ENCODE measurements at places on chromosomes 16 and 17. TPM values are rescaled to one million over a fixed set of nuclear protein-coding genes. Genes with fewer than 3 reads are reported as not detected.

DNA sequence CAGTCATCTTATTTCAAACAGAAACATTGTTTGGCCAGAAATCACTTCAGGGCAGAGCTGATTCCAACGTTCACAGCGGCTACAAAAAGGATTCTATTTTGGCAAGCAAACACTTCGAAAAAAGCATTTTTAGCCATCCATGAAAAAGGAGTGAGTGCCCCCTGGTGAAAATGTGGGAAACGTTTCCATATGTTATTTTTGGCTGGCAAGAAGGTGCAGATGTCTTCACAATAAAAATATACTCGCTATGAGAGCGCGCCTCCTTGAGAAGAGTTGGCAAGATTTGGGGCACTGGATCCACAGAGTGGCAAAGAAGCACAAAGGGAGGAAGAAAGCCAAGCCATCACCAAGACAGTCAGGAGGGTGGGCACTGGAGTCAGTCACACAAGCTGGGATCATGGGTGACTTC, 191.1 kb downstream of the CHD9NB start:
- no peak for DNase-seq

DNA sequence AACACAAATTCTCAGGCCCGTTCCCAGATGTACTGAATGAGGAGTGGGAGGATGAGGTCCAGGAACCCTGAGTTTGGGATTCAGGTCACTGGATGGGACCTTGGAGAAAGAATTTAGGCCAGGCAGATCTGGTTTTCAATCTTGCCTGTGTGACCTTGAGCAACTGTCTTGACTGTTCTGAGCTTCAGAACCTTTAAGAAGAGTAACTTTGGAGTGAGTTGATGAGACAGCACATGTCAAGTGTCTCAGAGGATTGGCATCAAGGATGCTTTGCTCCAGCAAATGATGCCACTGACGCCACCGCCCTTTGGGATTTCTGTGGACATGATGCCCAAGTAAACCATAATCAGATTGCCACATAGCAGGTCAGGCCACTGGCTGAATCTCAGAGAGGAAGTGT, 56.2 kb upstream of the DNAJA2 start:
- no peak for DNase-seq

DNA sequence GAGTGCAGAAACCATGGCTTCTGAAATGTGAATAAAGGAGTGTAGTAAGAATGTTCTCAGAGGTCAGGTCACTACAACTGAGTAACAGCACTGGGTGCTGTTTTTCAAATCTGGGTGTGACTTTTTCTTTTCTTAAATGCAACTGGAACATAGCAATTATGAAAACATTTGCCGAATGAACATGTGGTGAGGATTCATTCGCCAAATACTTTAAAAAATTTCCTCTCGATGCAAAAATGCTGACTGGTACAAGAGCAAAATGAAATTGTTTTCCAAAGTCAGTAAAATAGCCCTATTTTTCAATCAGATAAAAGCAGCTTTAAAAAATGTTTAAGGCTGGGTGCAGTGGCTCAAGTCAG, 18.6 kb downstream of the ZDHHC7 start:
- no peak for DNase-seq

DNA sequence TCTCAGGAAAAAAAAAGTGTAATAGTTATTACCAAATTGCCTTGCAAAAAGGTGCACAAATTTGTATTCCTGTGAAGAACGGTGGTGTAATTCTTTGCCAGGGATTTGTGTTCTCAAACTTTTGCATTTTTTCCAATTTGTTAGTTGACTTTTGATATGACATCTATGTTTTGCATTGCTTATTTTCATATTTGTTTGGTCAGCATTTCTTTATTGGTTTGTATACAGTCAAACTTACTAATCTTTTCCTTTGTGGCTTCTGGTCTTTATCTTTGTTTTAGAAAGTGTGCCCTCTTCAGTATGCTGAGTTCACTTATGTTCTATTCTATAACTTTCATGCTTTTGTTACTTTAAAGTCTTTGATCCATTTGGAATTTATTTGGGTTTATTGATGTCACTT, 226.2 kb upstream of the ZFHX3 start:
- no peak for DNase-seq

DNA sequence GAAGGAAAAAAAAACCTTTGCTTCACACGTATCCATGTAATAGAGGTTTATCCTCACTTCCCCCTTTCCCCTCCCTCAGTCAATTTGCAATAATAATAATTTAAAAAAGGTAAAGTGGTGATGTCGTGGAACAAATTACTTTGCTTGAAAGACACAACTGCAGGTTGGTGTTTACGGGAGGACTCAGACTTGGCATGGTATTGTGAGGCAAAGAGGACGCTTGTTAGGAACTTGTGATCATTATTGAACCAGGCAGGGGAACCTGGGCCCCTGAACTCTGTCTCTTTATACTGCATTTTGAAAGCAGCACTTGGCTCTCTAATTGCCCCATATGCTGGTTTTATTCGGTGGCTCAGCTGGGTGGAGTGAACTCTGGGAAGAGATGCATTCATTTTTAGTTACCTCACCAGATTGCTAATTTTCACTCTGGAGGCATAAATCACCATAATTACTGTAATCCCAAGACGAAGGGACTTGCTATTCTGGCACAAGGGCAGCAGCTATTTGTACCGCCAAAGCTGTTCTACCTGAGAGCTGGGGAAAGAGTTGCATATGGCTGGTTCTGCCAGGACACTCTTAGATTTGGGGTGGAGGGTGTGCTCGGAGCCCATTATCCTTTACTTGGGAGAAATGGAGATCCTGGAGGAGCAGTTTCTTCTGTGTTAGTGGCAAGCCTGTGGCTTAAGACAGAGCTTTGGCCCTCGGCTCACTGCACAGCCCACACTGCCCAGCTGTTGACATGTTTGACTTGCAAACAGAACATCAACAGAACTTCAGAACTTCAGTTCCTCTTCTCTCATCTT, 5.7 kb upstream of the DHX8 start:
- no peak for DNase-seq

DNA sequence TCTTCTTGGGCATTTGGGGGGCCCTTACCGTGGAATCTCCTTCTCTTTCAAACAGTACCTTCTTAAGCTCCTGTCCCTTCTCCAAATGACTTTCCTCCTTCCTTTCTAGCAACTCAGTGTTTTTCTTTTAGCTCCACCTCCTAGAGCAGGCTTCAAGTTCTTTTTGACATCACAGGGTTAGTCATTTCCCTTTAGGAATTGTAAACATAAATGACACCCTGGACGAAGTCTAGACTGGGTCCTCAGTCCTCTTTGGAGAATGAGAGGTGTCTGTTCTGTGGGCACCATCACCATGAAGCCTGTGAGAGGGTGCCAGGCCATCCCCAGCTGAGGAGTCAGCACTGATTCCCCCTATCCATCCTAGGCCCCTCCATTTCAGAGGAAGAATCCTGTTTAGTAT, 94.7 kb downstream of the SALL1 start:
- DNase-seq = no peak

DNA sequence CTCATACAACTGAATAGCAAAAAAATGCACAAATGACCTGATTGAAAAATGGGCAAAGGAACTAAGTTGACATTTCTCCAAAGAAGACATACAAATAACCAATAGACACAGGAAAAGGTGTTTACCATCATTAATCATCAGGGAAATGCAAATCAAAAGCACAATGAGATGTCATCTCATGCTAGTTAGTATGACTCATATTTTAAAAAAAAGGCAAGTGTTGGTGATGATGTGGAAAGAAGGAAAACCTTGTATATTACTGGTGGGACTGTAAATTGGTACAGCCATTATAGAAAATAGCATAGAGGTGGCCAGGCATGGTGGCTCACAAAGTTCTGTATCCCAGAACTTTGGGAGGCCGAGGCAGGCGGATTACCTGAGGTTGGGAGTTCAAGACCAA, 232.5 kb upstream of the ZFHX3 start:
- no peak for DNase-seq

DNA sequence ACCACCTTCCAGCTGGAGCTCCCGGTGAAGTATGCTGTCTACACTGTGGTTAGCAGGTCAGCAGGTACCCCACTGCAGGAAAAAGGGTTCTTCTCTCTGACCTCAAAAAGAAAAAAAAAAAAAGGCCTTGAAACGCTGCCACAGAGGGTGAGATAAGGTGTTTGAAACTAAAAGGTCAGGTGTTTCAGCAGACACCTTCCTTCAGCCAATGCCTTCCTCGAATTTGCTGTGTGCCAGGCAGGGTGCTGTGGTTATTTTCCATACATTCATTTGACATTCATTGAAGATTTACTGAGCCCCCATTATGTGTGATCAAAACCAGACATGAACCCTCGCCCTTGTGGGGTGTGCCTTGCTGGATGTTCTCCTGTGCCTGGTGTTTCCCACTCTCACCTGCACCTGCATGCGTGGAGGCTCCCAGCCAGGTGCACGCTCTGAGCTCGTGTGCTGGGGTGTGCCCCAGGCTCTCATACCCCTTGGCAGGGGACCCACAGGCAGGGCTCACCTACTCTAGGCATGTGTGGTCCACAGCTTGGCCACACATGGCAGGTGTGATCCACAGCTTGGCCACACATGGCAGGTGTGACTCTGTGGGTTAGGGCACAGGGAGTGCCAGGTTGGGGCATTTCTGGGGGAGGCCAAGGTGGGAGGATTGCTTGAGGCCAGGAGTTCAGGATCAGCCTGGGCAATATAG, 15.8 kb upstream of the ITGAD start:
- no peak for DNase-seq

DNA sequence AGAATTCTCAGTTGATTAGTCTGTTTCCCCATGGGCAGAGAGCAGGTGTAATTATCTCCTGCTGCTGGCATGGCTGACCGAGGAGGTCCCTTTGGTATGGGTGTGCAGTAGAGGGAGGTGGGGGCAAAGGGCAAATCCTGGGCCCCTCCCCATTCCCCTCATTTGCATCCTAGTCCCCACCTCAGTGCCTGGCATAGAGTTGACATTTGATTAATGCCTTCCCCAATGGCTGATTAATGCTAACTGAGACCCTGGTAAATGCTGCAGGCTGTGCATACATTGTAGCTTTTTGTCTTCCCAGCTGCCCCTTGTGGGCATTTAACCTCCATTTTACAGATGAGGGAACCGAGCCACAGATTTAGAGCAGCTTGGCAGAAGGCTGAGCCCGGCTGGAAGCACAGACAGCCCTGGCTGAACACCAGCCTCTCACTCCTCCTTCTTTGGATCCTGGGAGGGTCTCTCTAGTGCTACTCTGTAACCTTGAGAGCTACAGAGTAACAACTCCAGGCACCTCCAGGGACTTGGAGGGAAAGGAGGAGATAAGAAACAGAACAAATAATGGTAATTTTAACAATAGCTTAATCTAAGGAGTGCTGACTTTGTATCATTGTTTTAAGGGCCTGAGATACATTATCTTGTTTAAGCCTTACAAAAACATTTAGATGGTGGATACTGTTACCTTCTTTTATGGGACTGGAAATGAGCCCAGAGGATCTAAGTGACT, 5.1 kb downstream of the PLCG2 start:
- no peak for DNase-seq

GRCh38 chr17:8223356-8224126, 13.2 kb upstream of the AURKB start:
- DNase-seq = no peak

DNA sequence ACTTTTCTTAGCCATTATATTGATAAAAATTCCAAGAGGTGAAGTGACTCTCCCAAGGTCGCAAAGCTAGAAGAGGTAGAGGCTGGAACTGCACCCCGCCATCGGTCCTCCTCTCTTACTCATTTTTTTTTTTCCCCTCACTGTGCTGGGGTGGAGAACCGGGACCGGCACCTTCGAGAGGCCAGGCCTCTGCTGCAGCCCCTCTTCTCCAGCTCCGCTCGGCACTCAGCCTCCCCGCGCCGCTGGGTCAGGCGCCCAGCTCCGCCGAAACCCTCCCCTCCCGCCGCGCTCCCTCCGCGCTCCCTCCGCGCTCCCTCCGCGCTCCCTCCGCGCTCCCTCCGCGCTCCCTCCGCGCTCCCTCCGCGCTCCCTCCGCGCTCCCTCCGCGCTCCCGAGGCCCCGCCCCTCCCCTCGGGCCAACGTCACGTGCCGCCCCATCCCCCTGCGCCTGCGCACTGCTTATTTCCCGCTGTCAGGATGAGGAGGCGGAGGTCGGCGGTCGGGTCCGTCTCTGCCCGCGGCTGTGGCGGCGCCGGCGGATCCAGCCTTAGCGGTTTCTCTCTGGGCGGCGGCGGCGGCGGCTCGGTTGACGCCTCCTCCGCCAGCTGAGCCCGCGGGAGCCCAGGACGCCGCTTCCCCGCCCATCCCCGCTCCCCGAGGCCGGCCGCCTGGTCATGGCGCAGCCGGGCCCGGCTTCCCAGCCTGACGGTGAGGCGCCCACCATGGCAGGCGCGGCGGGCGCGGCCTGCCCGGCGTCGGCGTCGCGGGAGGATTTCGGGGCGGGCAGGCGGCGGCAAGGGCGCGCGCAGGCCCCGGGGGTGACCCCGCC, at the start of gene RABEP1:
TSS of gene RABEP1 (plus strand) at position 471 of the 828 bp plus-strand sequence. CDS start at position 674, 203 bp downstream.
- DNase-seq = no peak

DNA sequence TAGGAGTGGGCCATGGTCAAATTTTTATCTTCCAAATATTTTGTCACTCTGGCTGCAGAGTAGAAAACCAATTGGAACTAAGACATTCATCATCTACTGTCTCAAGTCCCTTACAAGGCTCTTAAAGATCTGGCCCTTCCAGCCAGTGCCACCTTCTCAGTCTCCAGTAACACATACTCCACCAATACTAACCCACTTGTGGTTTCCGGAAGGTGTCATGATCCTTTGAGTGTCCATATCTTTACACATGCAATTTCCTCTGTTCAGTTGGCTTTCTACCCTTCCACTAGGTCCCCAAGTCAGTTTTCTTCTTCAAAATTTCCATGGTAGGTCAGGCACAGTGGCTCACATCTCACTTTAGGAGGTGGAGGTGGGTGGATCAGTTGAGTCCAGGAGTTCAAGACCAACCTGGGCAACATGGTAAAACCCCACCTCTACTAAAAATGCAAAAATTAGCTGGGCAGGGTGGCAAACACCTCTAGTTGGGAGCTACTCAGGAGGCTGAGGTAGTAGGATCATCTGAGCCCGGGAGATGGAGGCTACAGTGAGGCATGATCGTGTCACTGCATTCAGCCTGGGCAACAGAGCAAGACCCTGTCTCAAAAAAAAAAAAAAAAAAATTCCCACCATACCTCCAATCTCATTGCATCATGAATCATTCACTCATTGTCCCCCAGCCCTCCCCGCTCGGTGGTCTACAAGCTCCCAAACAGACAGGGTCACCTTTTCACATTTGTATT, 6.0 kb upstream of the GRB2 start:
- DNase-seq = no peak

- DNase-seq = no peak
Observed at GRCh38 chr16:85871756-85872155, 27.2 kb upstream of the IRF8 start.

- no peak for DNase-seq
Observed at GRCh38 chr17:66379996-66380395, 77.6 kb downstream of the PRKCA start.

The EVI2A gene
- total RNA-seq = 1.2 TPM

The SCNN1G gene
- not detected for total RNA-seq

The ATP2A1 gene
- total RNA-seq = 0.53 TPM

The SLFN12 gene
- total RNA-seq = 33.2 TPM

The TMIGD1 gene
- total RNA-seq = not detected

The PHB1 gene
- total RNA-seq = 99.8 TPM

The TEX14 gene
- total RNA-seq = not detected

The NSRP1 gene
- total RNA-seq = 13.0 TPM

The DNAI2 gene
- total RNA-seq = not detected

The TMEM106A gene
- total RNA-seq = 4.7 TPM

The CTRB1 gene
- total RNA-seq = not detected

The KRT31 gene
- not detected for total RNA-seq

The FZD2 gene
- total RNA-seq = 4.5 TPM

All from glomerular endothelial cell (primary cell).